NCI-H524 (cell line): ENCODE measurements at places on chromosomes 5 and 9.

DNA sequence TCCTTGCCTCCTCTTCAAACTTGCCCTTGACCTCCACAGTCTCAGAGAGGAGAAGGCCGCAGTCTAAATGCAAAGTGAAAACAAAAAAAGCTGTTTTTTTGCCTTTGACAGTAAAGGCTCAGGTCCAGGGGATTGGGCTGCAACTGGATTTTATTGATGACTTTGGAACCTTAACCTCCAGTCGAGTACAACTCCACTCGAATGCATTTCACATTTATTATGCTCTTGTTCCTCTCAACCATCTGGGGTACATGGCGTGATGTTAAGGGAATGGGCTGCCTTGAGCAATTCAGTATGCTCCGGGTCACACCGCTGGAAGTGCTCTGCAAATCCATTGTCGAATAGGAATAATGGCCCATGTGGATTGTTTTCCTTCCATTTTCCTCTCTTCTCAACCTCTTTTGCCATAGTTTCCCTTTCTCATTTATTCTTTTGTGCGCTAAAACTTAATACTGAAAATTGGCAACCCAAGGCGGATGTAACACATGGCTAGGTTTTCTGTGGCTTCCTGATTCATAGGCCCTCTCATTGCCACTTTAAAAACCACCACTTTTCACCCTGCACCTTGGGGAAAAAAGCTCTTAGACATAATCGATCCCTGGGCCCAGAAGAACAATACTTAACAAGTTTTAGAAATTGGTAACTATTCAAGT is 34.3 kb downstream of the ITK start:
- DNase-seq = no peak

DNA sequence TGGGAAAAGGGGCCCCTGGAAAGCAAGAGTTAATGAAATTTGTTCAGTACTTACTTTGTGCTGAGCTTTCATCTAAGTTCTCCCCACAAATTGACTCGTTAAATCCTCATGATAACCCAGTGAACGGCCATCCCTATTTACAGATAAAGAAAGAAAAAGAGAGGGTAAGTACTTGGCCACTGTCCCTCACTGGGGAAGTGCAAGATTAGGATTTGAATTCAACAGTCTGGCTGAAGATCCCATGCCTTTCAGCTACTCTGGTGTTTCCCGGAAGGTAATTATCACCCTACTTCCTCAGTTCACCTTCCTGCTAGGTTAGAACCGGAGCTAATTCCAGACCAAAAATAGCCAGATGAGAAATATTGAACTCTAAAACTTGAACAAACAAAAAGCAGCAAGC is 269.2 kb upstream of the TLE4 start:
- no peak for DNase-seq

GRCh38 chr5:159893040-159893695 is 23.1 kb upstream of the ADRA1B start:
- DNase-seq = no peak

GRCh38 chr5:156241266-156241665 is 85.7 kb upstream of the SGCD start:
- DNase-seq = no peak

DNA sequence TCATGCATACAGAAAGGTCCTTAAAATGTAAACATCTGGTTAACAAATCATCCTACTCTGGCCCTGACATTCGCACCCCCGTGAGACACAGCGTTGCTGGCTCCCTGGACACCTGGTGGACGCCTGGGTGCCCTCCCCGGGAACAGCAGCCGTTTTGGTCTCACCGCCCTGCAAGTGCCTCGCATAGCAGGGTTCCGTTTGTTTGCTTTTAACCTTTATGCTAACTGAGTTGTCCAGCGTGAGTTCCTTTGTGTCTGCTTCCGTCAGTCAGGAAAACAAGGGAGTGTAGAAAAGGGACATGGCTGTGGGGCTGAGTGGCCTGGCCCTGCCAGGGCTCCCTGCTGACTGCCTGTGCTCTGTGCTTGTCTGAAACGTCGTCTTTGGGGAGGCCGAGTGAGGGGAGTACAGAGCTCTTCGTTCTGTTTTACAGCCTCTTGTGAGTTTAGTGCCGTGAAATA is 91.8 kb upstream of the CACNA1B start:
- no peak for DNase-seq

- DNase-seq = no peak
Measured at GRCh38 chr5:128329386-128329939, 208.6 kb downstream of the FBN2 start.

DNA sequence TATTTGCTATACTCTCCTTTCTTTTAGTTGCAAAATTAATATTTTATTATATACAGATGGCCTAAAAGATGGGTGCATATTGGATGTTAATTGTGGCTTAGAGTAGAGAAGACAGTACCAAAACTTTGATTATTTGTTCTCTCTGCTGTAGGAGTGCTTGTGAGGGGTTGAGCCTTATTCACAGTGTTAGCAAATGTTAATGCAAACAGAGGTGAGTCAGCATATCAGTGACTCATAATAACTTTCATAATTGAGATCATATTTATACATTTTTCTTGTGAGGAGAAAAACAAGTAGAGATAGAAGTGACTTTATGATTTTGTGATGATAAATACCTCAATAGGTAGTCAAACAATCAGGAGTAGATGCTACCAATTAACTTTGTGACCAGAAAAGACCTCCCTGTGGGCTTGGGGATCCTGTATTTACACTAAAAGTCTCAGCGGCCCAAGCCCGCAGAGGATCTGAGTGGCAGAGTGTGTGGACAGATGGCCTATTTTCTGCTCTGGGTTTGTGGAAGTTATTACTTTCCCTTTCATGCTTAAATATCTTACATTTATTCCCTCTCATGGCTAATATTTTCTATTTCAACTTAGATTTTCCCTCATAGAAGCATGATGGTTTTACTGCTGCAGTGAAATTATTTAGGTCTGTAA is 226.5 kb downstream of the TAF11L14 start:
- peak; percentile 10 for DNase-seq

DNA sequence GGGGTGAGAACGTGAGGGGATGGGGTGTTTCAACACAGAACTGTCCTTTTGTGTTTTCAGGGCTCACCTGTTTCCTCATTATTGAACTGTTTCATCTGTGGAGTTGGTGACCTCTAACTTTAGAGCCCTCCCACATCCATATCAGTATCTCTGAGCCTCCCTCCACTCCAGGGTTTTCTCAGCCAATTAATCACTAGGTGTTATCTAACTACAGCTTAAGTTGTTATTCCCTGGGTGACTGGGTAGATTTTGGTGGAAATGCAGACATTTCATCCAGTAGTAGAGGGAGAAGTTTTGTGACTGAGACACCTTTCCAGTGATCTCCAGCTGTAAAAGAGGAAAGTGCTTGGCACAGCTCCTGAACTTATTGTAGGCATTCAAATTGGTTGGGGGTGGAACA is 23.7 kb downstream of the PPP3R2 start:
- no peak for DNase-seq

DNA sequence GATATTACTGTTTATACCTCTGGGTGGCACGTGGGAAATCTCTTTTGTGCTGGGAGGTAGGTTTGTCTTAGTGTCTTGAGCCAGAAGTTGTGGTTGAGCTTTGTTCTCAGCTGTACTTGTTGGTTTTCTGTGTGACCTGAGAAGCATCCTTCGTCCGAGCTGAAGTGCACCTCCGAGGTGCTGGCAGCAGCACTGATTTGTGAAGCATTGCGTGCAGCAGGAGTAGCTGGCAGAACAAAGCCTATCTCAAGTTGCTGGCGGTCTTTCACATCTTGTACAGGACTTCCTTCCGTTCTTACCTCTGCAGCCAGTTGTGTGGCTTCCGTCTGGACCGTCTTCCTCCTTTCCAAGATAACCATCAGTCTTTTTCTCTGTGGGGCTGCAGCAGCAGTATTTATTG is 4.3 kb downstream of the PRRC2B start:
- no peak for DNase-seq

DNA sequence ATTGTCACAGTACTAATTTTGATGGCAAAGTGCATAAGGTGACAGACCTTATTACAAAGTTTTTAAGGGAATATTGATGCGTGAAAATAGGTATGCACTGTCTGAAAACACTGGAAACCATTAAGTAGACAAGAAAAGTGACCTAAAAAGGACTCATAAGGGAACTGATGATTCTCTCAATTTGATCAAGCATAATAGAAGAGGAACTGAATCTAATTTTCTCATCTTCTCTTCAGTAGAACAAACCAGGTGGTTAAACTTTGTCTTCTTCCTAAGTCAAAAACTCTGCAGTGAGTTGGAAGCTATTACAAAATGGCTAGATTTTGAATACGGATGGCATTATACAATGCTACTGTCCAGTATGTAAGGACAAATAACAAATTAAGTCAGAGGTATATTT is 53.4 kb downstream of the RNF145 start:
- DNase-seq = no peak

- DNase-seq = peak; percentile 18
Measured at GRCh38 chr5:169301986-169302385, 1.0 kb upstream of the SLIT3 start.

- DNase-seq = no peak
Measured at GRCh38 chr5:104223885-104224773, 661.5 kb upstream of the NUDT12 start.

DNA sequence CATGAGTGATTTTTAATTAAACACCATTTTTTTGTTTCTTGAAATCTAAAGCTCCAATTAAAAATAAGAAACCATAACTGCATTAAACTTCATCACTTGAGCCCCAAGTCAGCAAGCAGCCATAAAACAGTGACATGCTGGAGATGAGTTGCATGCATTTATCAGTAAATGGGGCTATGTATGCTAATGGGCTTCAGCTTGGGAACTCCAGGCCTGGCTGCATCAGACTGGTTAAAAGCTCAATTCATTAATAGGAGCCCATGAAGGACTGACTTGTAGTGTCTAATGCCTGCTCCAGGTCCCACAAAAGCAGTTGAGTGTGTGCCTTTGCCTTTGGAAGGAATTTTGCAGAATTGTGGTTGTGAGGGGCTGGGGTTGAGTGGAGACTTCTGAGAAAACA is 33.6 kb upstream of the GPR151 start:
- no peak for DNase-seq

DNA sequence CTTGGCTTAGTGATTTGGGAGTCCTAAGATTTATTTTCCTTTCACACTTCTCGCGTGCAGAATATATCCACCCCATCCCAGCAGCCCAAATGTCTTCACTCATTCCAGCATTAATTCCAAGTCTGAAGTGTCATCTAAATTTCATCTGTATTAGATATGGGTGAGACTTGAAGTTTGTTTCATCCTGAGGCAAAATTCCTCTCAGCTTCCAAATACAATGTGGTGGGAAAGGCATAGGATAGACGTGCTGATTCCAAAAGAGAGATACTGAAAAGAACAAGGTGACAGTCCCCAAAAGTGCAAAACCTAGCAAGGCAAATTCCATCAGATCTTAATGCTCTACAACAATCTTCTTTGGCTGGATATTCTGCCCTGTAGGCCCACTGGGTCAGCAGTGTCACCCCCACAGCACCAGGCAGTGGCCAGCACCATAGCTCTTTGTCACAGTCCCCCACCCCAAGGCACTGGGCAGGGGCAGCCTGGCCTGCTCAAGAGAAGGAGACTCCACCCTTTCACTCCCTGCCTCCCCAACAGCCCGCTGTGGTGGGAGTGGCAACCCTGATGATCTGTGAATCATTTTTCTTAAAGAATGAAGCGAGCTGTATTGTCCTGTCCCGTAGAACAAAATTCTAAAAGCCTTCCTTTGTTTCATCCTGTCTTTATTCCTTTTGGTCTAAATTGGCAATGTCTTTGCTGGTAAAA is 2.7 kb upstream of the ADAM19 start:
- DNase-seq = no peak

DNA sequence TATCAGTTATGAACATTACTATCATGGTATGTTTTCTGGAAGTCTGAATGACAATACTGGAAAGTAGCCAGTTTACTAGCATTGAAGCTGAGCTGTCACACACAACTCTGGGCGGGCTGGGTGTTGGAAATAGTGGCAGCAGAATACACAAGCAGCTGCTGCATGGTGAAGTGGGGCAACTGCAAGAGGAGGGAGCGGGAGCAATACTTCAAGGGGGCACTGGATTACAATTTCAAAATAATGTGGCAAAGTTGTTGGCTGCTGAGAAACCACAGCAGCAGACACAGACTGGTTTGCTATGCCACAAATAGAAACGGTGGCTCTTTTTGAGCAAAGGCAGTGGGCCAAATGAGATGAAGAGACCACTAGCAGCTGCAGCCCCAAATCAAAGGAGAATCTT is 350.2 kb downstream of the KIAA0825 start:
- DNase-seq = no peak

DNA sequence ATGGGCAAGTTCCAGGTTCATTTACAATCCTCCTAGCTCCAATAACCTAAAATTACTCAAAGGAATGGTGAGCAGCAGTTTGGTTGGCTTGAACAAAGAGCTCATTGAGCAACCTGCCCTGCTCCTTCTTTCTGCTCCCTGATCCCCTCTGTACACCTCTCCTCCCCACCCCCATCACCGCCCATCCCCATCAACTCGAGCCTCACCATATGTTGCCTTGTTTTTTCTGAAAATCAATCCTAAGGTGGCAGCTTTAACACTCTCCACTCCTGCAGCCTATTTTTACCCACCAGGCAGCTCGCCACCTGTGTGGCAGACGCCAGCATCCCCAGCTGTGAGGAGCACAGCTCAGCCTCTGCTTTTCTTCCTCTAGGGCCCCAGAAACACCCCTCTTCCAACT is 533.4 kb upstream of the BRINP1 start:
- peak; percentile 97 for DNase-seq

- DNase-seq = no peak
Measured at GRCh38 chr5:91224456-91224855, 158.7 kb downstream of the ARRDC3 start.

DNA sequence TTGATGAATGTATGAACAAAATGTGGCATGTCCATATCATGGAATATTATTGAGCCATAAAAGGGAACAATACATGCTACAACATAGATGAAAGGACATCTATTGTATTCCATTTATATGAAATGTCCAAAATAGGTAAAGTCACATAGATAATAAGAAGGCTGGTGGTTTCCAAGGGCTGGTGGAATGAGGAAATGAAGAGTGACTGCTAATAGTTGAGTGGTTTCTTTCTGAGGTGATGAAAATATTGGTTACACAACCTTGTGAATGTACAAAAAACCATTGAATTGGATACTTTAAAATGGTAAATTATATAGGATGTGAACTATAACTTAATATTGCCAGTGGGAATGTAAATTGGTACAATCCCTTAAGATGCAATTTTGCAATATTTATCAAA is 5.2 kb downstream of the ARSB start:
- no peak for DNase-seq

DNA sequence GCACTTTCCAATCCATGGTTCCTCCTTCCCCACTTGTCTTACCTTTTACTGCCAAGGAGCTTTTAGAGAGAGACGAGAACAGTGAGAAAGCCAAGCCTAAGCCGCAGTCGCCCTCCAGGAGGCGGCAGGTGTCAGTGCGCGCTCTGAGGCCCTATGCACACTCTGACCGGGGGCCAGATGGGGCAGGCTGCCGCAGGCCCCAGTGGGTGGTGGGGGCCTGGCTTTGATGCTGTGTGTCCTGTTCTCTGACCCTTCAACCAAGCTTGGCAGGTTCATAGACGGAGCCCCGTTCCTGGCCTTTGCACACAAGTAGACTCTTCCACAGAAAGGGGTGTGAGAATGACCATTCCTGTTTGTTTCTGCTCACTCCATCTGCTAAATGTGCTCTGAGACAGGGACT is 77.3 kb downstream of the WNK2 start:
- DNase-seq = peak; percentile 18

GRCh38 chr5:6736106-6736505 is 22.9 kb downstream of the TENT4A start:
- DNase-seq = no peak
